ENCODE measurements at places on chromosomes 16 and 17.

DNA sequence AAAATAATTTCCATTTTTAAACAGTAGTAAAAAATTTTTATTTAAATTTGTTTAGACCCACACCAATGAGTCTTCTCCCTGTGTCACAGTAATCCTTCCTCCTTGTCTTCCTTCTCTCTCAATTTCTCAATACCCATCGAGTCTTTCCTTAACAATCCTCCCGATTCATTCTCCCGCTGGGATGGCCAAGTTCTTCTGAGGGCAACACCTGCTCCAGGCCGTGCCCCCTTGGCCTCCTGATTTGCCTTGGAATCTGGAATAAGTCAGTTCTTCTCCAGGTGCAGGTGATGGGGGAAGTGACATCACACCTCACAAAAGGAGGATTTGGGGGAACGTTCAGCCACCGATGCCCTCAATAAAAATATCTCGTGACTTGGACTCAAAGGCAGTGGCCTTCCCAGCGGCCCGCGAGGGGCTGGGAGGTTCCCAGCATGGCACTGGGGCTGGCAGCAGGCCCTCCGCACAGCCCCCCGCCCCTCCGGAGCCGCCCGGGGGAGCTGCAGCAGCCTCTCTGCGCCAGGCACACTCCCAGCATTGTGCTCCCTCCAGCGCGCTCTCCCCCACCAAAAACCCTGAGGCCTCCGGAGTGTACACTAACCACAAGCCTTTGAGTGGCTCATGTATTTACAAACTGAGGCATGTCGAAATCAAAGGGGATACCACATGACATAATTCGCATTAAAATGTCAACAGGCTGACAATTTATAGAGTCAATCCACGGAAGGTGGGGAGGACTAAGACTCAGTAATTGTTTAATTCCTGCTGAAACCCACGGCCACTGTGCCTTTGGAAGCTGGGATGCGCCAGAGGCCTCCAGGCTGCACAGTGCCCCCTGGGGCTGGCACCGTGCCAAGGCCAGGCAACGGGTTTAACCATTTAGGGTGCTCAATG is 120.5 kb downstream of the ZFHX3 start:
- DNase-seq: no peak

GRCh38 chr16:648071-648780 is 939 bp upstream of the WDR90 start:
- no peak for DNase-seq

DNA sequence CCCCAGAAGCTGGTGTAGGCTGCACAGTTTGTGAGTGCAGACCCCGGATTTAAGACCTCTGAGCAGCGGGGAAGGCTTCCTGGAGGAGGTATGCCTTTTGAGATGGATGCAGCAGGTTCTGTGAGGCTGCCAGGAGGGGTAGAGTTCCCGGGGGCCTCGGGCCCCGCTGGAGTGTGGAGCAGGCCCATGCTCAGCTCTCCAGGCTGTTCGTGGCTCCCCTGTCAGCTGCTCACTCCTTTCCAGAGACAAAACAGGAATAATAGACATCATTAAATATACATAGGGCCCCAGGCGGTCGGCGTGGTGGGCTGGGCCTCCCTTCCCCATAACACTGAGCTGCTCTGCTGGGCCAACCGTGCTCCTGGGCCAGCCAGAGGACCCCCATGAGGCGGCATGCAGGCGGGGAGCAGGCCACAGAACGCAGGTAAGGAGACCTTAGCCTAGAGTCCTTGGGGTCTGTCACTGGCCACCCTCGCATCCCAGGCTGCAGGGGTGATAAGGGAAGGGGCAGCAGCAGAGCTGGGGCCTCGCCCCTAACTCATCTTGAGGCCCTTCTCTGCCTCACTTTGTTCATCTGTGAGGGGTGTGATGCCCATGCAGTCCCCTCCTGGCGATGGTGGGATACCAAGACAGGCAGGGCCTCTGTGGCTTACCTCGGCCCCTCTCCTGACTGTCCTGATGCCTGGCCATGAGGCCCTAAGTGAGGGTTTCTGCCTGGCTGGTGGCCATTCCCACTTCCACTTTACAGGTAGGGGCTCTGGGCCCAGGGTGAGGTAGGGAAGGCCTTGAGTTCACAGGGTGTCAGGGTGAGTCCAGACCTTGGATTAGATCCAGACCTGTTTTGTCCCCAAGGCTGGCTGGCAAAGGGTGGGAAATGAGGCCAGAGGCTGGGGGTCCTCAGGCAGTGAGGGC is at the start of gene MYO15A:
TSS of gene MYO15A (plus strand) at position 356 of the 912 bp plus-strand sequence. CDS start 10,045 bp downstream, outside the sequence.
- no peak for DNase-seq

DNA sequence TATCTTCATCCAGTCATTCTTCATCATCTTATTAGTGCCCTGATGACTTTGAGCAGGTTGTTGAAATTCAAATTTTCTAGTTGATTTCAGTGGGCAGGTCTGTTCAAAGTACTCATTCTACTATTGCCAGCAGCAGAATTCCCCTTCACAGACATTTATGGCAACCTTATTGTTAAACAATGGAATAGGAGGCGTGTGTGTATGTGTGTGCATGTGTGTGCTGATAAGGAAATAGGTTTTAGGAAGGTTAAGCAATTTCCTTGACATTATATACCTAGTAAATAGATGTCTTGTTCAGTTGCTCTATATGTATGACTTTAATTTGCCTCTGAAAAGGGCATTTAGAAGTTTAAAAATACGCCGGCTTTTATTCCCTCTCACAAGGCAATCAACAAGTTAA is 601.4 kb upstream of the CA10 start:
- DNase-seq: no peak

- no peak for DNase-seq
Measured at GRCh38 chr17:20028443-20028842, 19.3 kb downstream of the SPECC1 start.

- DNase-seq: no peak
Measured at GRCh38 chr16:56634715-56635440, 2.4 kb downstream of the MT1M start.

GRCh38 chr17:62017912-62018311 is 47.2 kb downstream of the MED13 start:
- DNase-seq: no peak

GRCh38 chr16:86335266-86336172 is 174.8 kb upstream of the FOXF1 start:
- no peak for DNase-seq

DNA sequence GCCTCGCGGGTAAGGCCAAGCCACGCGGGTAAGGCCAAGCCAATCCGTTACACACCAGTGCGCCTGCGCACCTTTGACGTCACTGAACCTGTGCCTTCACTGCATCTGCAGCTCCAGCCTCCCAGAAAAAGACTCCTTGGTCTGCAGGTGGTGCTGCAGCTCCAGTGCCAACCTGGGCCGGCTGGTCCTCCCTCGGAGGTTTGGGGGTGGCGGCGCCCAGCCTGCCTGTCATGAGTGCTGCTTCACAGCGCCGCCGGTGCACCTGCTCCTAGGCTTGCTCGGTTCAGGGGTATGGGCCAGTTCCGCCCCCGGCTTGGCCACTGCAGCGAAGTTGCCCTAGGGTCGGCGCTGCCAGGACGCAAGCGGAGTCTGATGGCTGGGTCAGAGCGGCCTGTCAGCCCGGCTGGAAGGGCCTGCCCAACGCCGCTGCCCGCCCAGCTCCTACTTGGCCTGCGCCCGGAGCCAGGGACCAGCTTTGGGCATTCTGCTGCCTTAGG is 146.6 kb downstream of the USP22 start:
- DNase-seq: no peak

DNA sequence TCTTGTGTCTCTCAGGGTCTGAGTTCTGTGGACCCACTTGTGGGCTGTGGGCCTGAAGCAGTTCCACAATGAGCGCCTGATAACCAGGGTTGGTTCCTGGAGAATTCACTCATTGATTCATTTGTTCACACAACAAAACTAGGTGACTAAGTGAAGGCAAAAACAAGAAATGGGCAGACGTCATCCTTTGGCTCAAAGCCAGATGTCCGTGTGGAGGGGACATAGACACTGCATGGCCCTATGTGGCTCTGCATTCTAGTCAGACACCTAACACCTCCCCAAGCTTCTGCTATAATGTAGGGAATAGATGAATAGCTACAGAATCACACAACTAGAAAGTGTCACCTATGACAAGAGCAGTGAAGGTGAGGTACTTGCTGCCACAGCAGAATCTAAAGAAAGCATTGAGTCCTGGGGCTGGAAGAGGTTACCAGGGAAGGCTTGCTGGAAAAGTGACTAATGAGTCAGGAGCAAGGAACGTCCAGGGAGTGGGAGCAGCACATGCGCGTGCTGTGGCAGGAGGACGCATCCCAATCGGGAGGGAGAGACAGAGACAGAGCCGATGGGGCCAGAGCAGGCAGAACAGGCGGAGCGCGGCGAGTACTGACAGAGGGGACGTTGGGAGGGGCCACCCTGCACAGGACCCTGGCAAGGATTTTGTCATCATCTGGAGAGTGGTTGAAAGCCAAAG is 58.9 kb downstream of the CES1 start:
- no peak for DNase-seq

DNA sequence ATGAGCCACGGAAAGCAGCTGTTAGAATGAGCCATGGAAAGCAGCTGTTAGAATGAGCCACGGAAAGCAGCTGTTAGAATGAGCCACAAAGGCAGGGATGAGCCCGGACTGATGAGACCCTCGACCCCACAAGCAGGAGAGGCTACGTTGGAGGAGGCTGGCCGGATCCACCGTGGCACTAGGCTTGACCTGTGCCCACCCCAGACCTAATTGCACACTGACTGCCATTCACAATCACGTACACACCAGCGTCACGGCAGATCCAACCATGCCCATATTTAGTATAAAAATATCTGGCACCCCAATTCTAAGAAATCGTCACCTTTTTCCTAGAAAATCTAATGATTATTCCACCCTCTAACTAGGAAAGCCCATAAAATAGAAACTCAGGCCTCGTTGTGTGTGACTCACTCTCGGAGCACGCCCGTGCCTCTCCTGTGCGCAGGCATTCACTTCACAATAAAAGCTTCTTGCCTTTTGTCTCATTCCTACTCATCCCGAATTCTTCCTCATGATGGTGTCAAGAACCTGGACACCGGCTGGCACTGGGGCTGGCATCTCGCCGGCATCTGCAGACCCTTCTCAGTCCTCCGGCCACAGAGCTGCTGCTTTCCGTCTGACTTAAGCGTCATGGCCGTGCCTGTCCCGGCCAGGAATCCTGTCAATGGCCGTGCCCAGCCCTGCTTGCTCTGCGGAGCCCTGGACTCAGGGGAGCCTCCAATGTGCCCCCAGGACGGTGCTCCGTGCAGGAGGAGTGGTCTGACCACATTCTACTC is 5.5 kb upstream of the SECTM1 start:
- DNase-seq: no peak

GRCh38 chr17:17175340-17175739 is 30.8 kb downstream of the PLD6 start:
- no peak for DNase-seq

DNA sequence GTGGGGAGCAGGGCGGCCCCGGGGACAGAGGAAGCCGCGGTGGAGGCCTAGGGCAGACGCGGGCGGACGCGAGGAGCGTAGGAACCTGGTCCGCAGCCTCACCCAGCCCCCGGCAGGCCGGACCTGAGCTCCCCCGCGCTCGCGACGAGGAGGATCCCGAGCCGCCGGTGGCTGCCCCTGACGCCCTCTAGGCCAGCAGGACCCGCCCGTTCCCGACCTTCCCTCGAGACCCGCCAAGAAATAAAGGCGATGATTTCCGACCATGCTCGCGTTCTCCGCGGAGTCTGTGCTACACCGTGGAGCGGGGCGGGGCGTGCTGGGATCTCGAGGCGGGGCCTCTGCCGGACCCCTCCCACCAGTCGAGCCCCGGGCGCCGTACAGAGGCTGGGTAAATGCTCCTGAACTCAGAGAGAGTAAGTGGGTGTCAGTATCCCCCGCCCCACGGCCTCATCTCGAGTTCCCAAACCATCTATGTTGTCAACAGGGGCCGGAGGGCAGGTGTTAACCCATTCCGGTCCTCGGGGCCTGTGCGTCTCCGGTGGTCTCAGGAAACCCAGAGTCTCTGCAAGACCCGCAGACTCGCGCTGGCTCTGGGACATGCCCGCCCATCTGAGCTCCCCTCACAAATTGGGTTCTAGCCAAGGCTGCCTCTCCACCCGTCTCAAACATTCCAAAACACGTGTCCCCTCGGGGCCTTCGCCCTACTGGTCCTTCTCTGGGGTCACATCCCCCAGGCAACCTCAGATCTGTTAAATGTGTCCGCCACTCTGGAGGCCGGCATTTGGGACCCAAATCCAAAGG is 13.7 kb downstream of the SYCE1L start:
- DNase-seq: peak; percentile 17

DNA sequence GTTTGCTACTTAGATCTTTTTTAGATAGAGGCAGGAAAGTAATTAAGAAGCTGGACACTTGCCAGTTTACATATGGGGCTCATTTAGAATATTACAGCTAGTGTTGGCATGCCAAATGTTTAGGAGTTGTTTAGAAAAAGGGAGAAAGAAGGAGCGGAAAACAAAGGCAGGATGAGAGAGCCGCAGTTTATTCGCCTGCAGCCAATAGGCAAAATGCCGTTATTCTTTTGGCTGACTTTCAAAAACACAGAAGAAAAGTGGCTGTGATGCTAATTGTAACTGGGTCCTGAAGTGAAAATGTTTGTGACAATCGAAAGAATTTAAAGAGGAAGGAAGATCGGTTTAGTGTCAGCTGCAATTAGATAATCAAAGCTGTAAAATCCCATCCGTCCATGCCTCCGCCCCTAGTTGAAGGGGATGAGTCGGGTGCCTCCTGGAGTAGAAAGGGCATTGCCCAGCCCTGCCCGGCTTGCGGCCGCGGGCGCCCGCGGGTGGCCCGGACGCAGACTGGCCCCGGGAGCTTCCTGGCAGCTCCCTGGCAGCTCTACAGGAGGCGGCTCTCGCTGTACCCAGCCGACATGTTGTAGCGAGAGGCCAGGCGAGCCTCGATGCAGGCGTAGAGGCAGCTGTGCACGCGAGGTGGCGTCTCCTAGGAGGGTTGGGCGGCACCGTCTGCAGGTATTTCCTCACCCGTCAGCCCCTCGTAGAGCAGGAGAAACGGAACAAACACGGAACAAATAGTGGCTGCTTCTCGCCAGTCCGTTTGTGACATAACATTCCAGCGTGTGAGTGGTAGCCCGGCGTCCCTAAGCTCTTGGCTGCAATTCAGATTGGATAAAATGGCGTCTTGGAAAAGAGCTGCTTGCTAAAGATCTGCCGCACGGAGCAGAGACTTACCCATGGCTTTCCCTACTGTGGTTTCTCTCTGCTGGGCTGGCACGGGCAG is 82.2 kb downstream of the TNRC6C start:
- DNase-seq: no peak

DNA sequence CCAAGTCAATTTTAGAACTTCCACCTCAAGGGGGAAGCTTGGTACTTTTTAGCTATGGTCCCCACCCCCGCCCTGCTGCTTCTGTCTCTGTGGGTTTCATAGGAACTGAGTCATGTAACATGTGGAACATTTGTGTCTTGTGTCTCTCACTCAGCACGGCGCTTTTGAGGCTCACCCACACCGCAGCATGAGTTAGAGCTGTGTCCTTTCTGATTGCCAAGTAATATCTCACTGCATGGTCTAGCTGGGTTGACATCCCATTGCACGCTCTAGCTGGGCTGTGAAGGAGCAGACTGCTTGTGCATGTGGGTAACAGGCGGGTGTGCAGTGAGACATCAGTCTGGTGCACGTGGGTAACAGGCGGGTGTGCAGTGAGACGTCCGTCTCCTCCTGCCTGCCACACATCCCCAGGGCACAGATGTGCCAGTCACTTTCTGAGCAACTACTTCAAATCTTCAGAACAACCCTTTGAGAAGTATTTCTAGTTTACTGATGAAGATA is 26.4 kb upstream of the SLC7A5 start:
- peak; percentile 44 for DNase-seq

Data from activated CD8-positive, alpha-beta memory T cell treated with anti-CD3 and anti-CD28 coated beads for 1 hour (primary cell).